Omental fat pad (tissue), 4 donors: ENCODE measurements at places on chromosomes 11 and 22.

DNA sequence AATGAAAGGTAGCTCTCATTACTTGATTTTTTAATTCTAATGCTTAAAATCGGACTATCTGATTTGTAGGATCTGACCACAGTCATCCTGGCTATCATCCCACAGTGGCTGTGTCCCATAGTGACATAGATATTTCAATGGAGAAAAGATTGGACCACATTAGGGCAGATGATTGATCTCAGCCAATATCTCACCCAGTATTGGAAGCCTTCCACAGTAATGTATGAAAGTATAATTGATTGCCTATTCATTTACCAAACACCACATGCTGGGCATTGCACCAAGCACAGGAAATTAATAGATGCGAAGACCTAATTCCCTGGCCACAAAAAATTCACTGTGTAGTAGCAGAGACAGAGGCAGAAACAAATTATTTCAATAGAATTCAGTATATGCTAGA, 37.6 kb downstream of the FZD4 start:
- DNase-seq, result no peak

GRCh38 chr22:32796865-32797573, 4.5 kb upstream of the TIMP3 start:
- DNase-seq, result no peak

DNA sequence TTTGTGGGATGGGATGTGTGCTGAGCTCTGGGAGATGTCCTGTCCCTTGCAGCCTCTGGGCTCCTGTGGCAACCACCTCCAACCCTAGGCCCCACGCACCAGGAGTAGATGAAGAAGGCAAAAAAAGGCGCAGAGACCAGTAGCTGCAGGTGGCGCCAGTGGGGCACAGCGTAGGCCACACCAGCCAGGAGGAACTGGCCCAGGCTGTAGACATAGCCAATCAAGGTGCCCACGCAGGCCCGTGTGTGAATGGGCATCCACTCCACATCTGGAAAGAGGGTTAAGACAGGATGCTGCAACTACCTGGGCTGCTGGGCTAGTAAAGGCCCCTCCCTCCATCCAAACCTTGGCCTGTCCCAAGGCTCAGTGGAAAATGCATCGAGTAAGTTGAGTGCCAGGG, 3.0 kb downstream of the SLC22A6 start:
- DNase-seq, result no peak

GRCh38 chr22:26320447-26320846, 108.6 kb upstream of the ASPHD2 start:
- no peak for DNase-seq

DNA sequence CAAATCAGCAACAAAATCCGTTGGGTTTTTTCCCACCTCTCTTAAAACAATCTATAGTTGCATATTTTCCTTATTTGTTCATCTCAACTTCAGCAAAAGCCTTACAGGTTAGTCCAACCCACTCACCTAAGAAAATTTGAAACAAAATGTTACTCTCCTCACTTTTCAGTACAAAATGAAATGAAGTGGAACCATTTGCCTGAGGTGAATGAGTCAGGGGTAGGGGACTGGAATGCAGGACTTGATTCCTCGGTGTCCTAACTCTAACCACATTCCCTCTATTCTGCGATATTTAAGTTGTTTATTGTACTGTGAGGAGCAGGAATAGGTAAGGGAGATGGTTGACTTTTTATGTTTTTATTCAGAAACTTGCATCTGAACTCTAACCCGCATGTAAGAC, 16.4 kb downstream of the ATP5MG start:
- DNase-seq, result no peak

DNA sequence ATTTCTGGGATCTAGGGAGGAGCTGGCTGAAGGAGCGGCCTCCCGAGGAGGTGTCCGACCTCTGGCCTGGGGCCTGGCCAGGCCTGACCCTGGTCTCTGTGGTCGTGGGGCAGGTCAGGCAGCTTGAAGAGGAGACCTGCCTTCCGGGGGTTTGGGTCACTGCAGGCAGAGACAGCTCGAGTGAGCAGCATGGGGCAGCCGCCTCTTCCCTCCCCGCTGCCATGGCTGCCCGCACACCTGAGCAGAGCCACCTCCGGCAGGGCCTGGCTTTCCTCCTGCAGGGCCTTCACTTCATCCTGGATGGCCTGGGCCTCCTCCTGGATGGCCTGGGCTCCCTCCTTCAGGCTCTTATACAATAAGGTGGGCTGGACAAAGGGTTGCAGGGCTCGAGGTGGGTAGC, 8.0 kb upstream of the NAALADL1 start:
- DNase-seq, result no peak
